ENCODE measurements at places on chromosomes 11 and 22. TPM values are rescaled to one million over a fixed set of nuclear protein-coding genes. Genes with fewer than 3 reads are reported as not detected.

Gene CARD10
- 13.0 TPM for polyA plus RNA-seq

Gene KCTD14
- 0.84 TPM for polyA plus RNA-seq

Gene SLC29A2
- polyA plus RNA-seq = 7.8 TPM

Gene MLC1
- polyA plus RNA-seq = 0.04 TPM

Gene UCP3
- 1.4 TPM for polyA plus RNA-seq

Gene PCF11
- polyA plus RNA-seq = 24.7 TPM

Gene APOBEC3B
- 4.6 TPM for polyA plus RNA-seq

Gene OR10D3
- polyA plus RNA-seq = not detected

Gene UQCR10
- 204 TPM for polyA plus RNA-seq

Gene F2
- 0.04 TPM for polyA plus RNA-seq

Gene HBG1
- polyA plus RNA-seq = not detected

Gene TTC38
- 9.5 TPM for polyA plus RNA-seq

Gene NTM
- 0.24 TPM for polyA plus RNA-seq

Gene CPSF7
- 32.7 TPM for polyA plus RNA-seq

Gene YAP1
- polyA plus RNA-seq = 30.6 TPM

Gene LDHAL6A
- not detected for polyA plus RNA-seq

Gene MGAT3
- polyA plus RNA-seq = 0.28 TPM

Gene RIMBP3C
- 0.01 TPM for polyA plus RNA-seq

Gene CRYBB1
- polyA plus RNA-seq = 0.14 TPM

Gene MUC6
- 0.26 TPM for polyA plus RNA-seq

Gene SLC22A8
- polyA plus RNA-seq = not detected
